NCI-H1092 treated with DMSO at 0.1 percent for 48 hours (cell line): ENCODE measurements at places on chromosomes 3 and 15.
A peak's percentile ranks its signal among the peaks of the same experiment; 100 is the strongest.

DNA sequence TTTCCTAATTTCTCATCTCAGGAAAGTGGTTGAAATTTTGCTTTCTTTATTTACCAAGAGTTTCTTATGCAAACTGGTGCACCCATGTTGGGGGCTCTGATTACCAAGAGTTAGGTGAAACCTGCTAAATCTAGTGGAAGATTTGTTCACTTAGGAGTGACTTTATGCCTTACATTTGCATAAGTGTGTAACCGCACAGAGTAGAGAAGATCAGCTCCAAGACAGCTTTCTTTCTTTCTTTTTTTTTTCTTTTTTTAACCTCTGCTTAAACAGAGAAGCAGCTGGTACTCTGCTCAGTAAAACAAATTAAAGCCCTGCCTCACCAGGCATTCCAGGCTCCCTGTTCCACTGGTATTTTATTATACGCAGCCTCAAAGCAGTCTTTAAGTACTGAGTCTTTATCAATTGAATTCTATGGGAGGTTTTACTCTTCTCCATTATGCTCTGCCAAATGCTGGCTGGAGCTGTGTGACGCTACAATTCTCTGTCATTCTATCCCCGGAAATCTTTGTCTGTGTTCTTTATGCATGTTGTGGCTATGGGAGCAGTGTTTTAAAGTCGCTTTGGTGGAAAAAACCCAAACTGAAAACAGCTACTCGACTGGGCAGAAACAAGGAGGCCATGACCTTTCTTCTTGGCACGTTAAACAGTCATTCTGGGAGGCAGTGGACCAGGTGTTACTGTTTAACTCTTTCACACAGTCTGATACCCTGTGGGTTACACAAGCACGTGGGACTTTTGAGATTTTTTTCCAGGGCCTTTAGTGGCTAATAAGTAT lies 55.2 kb upstream of the GBE1 start:
- peak; percentile 24 for DNase-seq

- DNase-seq: no peak
Observed at GRCh38 chr3:71998995-71999673, 214.2 kb upstream of the PROK2 start.

DNA sequence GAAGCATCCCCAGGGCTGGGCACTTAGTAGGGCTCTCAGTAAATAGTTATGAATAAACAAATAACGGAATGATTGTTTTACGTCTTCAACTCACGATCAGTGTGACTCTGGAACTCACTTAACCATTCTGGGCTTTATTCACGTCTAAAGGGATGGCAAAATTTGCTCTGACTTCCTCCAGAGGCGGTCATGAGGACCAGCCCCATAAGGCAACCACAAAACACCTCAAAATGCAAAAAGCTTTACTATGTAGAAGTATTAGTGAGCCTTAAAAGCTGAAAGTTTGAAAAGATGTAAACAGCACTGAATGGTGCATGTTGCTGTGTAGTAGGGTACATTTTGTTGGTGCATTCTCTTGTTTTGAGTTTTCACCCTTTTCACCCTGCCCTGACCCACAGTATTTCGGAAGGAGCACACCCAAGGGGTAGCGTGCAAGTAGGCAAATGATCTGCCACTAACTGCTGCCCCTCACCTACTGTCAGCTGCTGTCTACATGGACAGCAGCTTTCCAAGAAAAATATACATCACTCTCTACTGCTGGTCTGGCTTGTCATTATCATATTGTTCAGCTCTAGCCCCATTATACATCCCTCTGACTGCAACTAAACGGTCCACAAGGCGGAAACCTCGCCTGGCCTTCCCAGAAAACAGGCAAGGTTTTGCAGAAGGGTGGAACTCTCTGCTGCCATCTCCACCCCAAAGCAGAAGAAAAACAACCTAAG lies 308.5 kb upstream of the PROK2 start:
- DNase-seq: no peak

GRCh38 chr3:133884887-133885711 lies 10.6 kb downstream of the RAB6B start:
- DNase-seq: no peak

- no peak for DNase-seq
Observed at GRCh38 chr3:65314269-65314668, 626.5 kb upstream of the ADAMTS9 start.

DNA sequence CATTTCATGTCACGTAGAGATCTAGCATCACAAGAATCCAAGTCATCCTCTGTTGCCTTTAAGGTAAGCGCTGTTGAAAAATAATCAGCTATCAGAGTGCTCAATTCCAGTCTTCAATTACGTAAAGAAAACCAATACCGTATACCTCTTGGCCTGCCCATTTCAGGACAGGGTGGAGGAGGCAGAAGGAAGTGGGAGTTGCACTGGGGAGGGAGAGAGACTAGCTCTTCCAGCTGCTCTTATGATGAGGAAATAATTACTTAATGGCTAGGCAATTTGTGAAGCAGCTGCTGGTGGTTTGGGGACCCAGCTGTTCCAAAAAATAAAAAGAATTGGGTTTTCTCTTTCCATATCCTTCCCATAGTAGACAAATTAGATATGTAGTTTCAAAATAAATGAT lies 365.8 kb upstream of the MCTP2 start:
- DNase-seq: no peak

DNA sequence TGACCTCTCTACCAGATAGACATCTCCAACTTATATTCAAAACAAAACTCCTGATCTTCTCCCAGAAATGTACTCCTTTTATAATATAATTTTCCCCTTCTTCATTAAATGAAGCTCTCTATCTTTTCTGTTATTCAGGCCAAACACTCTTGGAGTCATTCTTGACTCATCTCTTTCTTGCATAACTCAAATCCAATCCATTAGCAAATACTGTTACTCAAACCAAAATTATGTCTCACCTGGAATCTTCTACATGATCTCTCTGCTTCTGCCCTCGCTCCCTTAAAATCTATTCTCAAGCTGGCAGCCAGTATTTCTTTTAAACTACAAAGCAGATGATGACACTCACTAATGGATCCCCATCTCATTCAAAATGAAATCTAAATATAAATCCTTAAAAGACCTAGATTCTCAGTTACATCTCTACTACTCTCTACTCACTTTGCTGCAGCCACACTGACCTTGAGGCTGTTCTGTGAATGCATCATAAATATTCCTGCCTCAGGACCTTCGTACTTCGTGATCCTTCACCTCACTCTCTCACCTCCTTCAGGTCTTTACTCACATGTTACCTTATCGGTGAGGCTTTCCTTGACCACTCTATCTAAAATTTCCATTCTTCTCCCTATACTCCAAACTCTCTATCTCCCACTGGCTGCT lies 160.9 kb downstream of the TBC1D5 start:
- no peak for DNase-seq

DNA sequence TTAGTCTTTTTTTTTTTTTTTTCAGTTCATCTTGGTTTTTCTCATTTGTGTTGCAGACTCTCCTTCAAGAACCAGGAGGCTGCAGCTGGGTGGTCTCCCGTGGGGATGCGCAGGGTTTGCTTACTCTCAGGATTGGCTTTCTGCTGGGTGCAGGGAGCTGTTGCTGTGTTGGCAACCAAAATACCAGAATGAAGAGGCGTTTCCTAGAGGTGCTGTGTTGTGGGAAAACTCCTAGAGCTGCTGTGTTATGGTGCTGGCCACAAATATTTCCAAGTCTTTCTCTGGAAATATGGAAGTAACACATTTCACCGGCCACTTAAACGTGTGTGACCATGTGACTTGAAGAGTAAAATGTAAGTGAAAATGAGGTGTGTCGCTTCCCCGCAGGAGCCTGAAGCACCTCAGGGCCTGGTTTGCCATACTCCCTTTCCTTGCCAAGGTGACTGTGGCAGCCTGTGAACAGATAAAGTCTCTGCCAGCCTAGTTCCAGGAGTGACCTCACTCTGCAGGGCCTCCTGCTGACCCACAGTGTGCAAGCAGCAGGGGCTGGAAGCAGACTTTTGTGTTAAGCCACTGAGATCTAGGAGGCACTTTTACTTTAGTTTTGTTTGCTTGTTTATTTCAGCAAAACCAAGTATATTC lies 258.9 kb downstream of the ADAMTS17 start:
- DNase-seq: no peak

GRCh38 chr3:50380405-50381085 lies 21.2 kb upstream of the TMEM115 start:
- DNase-seq: no peak

DNA sequence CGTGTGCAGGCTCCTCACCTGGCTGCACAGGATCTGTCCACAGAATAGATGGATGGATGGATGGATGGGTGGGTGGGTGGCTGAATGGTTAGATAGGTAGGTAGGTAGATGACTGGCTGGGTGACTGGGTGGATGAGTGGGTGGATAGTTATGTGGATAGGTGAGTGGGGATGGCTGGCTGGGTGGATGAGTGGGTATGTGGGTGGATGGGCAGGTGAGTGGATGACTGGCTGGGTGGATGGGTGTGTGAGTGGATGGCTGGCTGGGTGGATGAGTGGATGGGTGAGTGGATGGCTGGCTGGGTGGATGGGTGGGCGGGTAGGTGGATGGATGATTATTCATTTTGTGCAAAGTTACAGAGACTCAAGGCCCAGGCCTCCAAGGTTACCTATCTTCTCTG lies 172.9 kb upstream of the CTDSPL start:
- no peak for DNase-seq

DNA sequence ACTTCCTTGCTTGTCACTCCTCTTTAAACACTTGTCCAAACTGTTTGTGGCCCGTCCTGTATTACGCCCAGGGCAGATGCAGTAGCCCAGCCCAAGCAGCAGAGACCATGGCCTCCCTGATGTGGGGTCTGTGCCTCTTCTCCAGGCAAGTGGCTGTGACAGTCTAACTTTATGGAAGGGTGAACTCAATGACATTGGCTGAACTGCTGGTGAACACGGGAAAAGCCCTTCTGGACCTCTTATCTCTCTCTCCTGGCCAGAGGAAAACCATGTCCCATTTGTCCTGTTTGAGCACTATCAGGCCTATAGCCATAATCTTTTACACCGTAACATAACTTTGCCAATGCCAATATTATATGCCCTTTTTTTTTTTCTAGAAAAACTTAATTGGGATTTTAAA lies 67.6 kb downstream of the SMAD3 start:
- DNase-seq: no peak

- DNase-seq: no peak
Observed at GRCh38 chr15:99504823-99505551, 60.8 kb upstream of the MEF2A start.

DNA sequence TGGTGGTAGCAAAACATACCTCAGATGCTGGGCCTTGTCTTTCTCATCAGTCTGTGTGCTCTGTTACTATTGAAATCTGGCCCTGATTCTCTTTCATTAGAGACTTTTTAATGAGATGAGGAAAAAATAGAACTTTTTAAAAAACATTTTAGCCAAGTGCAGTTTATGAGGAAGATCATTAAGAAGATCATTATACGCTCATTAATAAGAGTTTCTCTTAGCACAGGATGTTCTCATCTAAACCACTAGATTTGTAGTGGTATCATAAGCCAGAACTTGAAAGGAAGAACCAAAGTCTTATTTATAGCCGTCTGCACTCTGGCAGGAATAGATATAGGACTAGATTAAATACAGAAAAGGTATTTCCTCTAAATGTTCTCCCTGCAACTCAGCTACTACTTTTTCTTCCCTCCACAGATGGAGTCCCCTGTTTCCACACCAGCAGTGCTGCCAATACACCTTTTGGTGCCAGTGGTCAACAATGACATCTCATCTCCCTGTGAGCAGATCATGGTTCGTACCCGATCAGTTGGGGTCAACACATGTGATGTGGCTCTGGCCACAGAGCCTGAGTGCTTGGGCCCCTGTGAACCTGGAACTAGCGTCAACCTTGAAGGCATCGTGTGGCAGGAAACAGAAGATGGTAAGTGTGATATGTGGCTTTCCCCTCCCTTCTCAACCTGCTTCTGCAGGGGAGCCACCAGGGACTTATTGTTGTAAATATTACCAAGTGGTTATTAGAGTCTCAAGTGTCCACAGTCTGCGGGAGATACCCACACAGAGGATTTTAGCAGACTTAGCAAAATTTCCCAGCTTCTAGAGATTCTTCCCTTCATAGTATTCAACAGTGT lies 152.8 kb downstream of the RBPMS2 start:
- DNase-seq: no peak

DNA sequence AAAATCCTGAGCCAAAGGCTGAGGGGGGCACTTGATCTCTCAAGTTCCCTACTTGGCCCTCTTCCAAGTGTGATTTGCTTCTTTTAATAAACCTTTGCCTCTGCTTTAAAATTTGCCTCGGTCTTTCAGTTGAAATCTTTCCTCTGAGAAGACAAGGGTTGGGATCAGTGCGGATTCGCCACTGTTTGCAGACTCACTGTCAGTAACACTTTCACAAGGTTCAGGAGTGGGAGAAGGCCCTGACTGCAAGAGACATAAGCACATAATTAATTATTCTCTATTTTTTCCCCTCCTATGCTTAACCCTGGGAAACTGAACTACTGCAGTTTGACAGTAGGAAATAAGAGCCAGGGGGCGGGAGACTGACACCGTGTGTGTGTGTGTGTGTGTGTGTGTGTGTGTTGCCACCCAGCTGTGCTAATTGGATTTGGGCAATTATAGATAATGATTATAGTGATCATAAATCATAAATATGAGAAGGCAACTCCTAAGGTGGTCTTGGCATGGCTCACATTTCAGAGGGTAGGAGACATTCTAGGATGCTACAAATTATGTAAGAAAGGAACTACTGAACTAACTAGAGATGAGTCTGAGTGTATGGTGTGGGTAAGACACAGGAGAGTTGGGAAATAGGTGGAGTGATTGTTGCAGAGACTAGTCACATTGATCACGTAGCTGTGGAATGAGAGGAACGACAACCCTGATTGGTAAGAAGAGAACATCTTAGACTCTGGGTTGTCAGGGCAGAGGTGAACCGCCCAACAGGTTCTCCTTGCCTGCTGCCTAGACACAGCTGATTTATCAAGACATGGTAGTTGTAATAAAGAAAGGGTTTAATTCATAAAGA lies 5.5 kb upstream of the ZNF662 start:
- no peak for DNase-seq

GRCh38 chr3:42507761-42508335 lies 5.4 kb downstream of the VIPR1 start:
- DNase-seq: no peak

GRCh38 chr3:65573548-65574116 lies 465.1 kb downstream of the MAGI1 start:
- DNase-seq: no peak

DNA sequence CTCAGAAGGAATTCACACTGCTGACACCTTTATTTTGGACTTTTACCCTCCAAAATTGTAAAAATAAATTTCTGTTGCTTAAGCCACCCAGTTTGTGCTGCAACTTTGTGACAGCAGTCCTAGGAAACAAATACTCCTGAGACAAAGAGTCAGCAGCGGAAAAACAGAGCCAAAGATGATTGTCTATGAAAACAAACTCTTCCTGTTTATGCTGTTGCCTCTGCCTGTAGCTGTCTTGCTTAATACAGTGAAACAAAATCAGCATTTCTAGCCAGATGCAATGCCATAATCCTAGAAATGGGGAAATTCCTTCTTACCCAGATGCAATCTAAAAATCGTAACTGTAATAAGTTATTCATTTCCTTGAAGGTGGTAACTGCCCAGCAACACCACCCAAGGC lies 387.5 kb upstream of the ATP11B start:
- DNase-seq: no peak

- no peak for DNase-seq
Observed at GRCh38 chr3:175287361-175287963, 428.3 kb downstream of the NAALADL2 start.

- DNase-seq: no peak
Observed at GRCh38 chr15:95277266-95277665, 1045.9 kb downstream of the MCTP2 start.

- no peak for DNase-seq
Observed at GRCh38 chr3:69058180-69058946, 6.2 kb upstream of the TMF1 start.

- DNase-seq: peak; percentile 48
Observed at GRCh38 chr3:187678726-187679268, 8.6 kb upstream of the SST start.

GRCh38 chr15:50234764-50235163 lies 30.8 kb downstream of the HDC start:
- no peak for DNase-seq
